ENCODE measurements at places on chromosomes 12 and 14.

- DNase-seq: peak; percentile 56
These were observed 90.5 kb upstream of the TMPO start for GRCh38 chr12:98424726-98425401.

- no peak for DNase-seq
These were observed 44.8 kb upstream of the PTHLH start for GRCh38 chr12:28017126-28017872.

DNA sequence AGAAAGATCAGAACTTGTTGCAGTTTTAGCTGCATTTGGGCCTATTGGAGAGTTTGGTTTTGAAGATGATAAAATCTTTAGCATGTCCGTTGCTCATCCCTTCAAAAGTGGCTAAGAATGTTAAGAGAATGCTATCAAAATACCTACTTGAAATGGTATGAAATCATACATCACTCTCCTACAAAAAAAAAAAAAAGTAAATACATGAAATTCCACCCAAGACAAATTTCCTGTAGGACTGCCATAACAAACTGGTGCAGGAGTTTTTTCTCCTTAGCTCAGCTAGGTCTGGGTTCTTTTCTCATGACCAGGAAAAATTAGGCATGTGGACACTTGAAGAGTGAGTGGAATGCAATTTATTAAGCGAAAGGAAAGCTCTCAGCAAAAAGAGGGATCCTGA, 15.9 kb upstream of the FAR2 start:
- DNase-seq: no peak

- DNase-seq: peak; percentile 25
These were observed 1.6 kb downstream of the CTDSP2 start for GRCh38 chr12:57844709-57845477.

GRCh38 chr14:61631045-61631687, 64.1 kb upstream of the HIF1A start:
- no peak for DNase-seq

- no peak for DNase-seq
These were observed 92.6 kb downstream of the ITPR2 start for GRCh38 chr12:26740348-26740747.

DNA sequence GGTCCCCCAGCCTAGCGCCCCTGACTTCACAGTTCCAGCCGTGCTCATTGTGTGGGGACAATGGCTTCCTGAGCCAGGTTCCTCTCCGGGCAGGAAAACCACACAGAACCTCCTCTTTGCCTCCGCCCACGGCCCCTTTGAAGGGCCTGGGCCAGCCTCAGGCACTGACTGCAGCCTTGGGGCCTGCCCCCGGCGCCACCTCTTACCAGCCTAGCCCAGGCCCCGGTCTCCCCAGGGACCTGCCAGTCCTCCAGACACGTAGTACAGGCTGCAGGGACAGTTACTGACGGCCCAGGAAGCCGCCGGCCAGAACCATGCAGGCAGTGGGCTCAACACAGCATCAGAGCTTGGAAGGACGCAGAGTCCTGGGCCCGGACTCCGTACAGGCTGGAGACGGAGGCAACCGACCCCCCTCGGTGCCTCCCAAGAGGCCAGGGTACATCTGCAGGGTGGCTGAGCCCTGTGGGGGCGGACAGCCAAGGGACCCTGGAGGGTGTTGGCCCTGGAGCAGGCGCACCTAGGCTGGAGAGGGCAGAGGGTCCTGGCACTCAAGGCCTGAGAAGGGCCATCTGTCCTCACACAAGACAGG, 20.9 kb upstream of the NUDT14 start:
- peak; percentile 28 for DNase-seq

GRCh38 chr12:102371165-102371564, 109.2 kb downstream of the IGF1 start:
- DNase-seq: no peak

DNA sequence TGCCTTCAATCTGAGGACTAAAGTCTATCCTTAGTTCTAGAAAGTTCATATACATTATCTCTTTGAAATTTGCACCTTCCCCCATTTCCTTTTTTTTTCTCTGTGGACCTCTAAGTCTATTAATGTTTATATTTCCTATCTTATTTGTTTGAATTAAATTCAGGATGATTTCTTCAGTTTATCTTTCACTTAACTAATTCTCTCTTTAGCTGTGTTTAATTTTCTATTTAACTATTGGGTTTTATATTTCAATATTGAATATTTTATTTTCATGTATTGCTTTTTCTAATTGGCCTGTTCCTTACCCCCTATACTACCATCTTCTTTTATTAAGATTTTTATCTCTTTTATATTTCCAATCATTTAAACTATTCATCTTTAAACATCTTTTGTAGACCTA, 9.5 kb downstream of the PLEKHG3 start:
- DNase-seq: no peak

DNA sequence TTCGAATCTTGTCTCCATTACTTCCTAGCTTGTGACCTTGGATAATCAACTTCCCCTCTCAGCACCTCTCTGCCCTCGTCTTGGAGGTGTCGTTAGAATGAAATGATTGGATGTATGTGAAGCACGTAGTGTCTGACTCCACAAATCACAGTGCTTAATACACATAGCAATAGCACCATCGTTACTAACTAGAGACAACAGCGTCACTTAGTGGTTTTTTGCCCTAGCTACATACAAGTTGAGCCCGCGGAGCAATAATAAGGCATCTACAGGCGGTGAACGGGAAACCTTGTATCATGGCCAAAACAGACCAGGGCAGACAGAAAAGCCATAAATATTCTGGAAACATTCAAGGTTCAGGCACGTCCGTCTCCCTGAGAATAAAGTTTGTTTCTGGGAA, 154.9 kb downstream of the ASCL4 start:
- no peak for DNase-seq

DNA sequence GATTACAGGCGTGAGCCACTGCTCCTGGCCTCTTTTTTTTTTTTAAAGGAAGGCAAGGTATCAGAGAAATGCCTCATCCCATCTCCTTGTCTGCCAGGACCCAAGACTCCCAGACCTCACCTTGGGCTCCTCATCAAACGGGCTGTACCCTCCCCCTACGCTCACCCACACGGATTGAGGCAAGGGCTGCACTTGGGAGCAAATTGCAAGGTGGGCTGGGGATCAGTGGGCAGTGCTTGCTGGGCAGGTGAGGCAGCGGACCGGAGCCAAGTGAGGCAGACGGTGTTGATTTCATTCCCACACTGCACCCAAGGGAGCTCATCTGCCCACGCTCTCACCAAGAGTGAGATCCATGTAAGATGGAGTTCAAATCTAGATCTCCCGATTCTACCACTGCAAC, 41.0 kb upstream of the DICER1 start:
- no peak for DNase-seq

GRCh38 chr14:46582826-46583225, 68.8 kb downstream of the RPL10L start:
- DNase-seq: no peak

Data from CD4-positive, alpha-beta T cell treated with Interleukin-4 for 1 hour (primary cell).